ENCODE measurements at places on chromosomes 7 and 10.

GRCh38 chr7:22356701-22357310 is at the start of gene RAPGEF5:
Gene RAPGEF5 (minus strand): TSS chr7:22357154. CDS start chr7:22357060, 94 bp downstream.
- DNase-seq: no peak

DNA sequence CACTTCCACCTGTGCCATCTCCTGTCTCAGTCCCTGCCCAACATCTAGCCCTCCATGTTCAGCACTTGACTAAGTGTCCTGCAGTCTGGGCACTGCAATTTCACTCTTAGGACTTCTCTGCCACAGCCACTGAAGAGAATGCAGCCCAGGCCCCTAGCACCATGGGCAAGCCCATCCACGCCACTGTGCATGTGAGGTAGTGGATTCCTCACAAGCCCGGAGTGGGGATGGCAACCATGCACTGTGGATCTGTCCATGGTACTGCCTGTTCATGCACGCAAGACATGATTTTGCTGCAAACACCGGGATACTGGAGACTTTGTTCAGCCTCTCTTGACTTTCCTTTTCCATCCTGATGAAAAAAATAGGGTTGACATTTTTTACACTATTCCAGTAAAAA is 12.3 kb downstream of the DDC start:
- no peak for DNase-seq

GRCh38 chr10:106661133-106661766 is 503.3 kb downstream of the SORCS1 start:
- DNase-seq: no peak

DNA sequence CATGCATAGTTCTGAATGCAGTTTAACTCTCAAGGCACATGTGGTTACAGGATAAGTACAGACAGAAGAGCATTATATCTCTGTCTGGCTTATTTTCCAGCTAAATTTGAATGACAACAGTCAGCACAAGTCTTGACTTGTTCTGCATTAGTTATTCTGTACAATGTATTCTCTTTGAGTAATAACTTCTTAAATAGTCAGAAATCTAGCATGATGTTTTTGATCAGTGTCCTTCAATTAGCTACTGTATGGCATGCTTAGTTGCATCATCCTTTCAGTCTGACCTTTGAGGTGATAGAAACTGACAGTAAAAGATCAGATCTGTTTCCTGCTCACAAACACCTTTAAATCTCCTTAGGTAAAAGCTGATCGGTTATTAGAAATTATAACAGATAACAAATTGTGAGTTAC is 118.1 kb downstream of the ARL4A start:
- no peak for DNase-seq

- peak; percentile 62 for DNase-seq
Measured at GRCh38 chr7:105990727-105991453, 27.8 kb downstream of the CDHR3 start.

DNA sequence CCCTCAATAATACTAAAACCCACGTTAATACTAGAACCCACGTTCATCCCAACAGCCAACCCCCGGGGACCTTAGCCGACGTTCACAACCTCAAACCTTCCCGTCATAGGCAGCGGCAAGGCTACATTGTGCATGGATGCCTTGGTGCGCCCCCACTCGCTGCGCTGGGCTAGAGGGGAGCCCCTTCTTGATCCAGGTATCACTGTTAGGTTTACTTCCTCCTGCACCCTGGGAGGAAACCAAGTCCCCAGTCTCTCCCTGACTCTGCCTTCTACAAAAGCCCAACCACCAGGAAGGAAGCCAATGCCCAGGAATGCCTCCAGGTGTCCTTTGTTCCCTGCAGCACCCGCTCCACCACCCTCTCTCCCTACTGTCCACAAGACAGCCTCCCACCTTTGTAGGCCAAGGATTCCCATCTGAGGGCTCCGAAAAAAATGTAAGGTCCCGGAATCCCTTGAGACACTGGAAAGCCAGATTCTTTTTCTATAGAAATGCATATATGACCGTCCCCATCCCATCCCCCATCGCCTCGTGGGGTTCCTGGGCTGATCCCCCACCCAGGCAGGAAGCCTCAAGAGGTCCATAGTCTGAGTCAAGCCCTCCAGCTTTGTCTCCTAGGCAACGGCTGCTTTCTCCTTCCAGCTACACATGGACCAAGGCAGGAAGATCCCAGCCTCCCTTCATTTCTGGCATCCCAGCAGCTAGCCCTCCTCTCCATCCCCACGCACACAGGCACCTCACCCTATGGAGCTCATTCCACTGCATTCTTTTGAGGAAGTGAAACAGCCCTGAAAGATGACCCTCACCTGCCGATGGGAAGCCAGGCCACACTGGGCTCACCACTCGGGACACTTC is 25.2 kb downstream of the CTBP2 start:
- DNase-seq: no peak

GRCh38 chr10:19944911-19945663 is 128.9 kb downstream of the PLXDC2 start:
- no peak for DNase-seq

- DNase-seq: no peak
Measured at GRCh38 chr10:108848046-108848445, 1075.3 kb downstream of the XPNPEP1 start.

- no peak for DNase-seq
Measured at GRCh38 chr10:111758593-111758992, 425.0 kb downstream of the GPAM start.

DNA sequence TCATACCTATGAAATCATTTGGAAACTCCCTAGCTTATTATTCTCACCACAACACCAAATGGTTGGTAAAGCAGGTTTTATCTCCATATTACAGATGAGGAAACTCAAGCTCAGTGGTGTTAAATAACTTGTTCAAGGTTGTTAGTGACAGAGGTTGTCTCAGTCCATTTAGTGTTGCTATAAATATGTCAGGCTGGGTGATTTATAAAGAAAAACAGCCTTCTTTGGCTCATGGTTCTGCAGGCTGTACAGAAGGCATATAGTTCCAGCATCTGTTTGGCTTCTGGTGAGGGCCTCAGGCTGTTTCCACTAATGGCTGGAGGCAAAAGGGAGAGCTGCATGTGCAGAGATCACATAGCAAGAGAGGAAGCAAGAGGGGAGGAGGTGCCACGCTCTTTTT is 96.6 kb downstream of the ZNF438 start:
- no peak for DNase-seq

- DNase-seq: no peak
Measured at GRCh38 chr7:26199301-26200037, 1.1 kb downstream of the HNRNPA2B1 start.

DNA sequence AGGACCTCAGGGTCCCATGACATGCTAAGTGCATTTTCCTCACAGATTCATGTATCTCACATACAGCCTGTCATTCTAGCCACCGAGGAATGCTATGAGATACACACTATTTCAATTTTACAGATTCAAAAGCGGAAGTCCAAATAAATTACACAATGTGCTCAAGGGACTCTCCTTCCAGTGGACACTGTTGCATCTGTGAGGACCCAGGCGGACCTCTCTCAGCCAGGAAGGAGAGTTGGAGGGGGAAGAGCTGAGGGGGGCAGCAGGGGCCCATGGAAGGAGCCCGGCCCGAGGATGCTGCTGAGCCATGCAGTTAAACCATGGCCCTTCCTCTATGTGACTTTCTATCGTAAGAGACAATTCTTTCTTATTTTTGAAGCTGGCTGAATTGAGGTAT is 93.6 kb downstream of the VOPP1 start:
- no peak for DNase-seq

Measured in NCI-H2081 treated with DMSO at 0.1 percent for 48 hours (cell line).